ENCODE measurements at places on chromosomes 11 and 22.

DNA sequence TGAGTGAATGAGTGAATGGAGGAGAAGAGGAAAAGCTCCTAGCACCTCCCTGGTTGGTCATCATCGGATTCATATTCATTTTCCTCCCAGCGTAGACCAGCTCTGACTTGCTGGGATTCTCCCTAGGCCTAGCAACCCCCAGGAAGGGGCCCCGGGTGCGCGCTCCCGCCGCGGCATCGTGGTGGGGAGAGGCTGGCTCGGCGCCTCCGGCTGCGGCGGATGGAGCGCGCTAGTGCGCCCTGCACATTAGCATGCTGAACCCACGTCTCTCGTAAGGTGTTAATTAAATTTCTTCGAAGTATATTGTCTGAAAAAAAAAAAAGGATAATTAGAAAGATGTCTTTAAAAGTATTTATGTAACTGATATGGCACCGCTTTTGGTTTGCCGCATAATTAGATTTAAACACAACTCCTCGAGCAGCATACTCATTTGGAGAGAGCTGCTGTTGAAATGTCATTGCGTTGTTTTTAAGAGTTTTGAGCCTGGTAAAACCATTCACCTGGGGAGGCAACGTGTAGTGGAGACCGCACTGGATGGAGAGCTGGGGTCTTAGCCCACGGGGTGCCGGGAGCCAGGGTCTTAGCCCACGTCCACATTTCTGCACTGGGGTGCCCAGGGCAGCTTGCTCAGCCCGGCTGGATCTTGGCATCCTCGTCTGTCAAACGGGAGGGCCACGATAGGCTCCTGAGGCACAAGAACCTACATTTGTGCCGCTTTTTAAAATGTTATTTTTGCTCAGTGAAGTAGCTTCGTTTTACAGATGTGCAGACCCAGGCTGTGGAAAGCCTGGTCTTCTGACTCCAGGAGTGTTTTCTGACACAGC lies 21.8 kb downstream of the MPPED1 start:
- DNase-seq = no peak

GRCh38 chr11:10942620-10943019 lies 84.8 kb upstream of the ZBED5 start:
- no peak for DNase-seq

DNA sequence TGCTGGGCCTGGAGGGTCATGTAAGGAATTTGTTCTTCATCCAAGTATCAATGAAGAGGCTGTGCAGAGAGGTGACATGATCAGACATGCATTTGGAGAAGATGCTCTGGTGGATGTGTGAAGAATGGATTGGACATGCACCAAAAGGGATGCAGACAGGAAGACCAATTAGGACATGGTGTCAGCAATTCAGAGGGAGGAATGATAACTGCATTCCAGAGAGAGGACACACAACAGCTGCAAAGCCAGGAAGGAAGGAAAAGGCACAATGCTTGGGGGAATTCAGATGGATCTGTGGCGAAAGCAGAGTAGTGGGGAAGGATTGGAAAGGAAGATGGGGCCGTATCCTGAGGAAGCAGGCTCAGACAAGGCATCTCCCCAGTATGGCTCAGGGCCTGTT lies 5.2 kb upstream of the ARRB1 start:
- no peak for DNase-seq

DNA sequence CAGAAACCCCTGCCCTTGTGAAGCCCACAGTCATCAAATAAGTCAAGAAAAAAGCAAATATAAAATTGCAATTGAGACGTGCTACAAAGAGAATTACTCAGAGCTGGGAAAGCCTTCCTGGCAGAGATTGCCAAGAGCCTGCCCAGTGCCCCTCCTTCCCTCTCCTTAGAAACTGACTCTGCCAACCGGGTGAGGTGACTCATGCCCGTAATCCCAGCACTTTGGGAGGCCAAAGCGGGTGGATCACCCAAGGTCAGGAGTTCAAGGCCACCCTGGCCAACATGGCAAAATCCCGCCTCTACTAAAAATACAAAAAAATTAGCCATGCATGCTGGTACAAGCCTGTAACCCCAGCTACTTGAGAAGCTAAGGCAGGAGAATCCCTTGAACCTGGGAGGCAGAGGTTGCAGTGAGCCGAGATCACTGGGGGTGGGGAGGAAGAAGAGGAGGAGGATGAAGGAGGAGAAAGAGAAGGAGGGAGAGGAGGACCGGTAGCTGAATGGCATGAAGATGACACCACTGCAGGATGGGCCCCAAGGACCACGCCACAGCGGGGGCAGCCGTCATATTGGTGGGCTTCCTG lies 76.1 kb upstream of the RTL6 start:
- DNase-seq = no peak

GRCh38 chr11:116330439-116331185 lies 442.2 kb downstream of the BUD13 start:
- DNase-seq = no peak

- peak; percentile 72 for DNase-seq
Observed at GRCh38 chr11:72584293-72584938, 89.8 kb downstream of the PDE2A start.

GRCh38 chr11:66581261-66581660 lies 11.6 kb downstream of the CCDC87 start:
- no peak for DNase-seq

GRCh38 chr11:87252869-87253268 lies 215.1 kb downstream of the TMEM135 start:
- no peak for DNase-seq

- peak; percentile 45 for DNase-seq
Observed at GRCh38 chr11:111514216-111515031, at the start of gene HOATZ. Gene HOATZ (plus strand): TSS chr11:111514778. CDS start chr11:111514785, 7 bp downstream.

GRCh38 chr11:2595204-2595603 lies 104.6 kb downstream of the KCNQ1OT1 start:
- DNase-seq = no peak

GRCh38 chr11:133265530-133266035 lies 266.7 kb downstream of the OPCML start:
- DNase-seq = no peak

GRCh38 chr11:27207025-27207650 lies 155.9 kb downstream of the CCDC34 start:
- DNase-seq = no peak

GRCh38 chr11:18700375-18700774 lies 1.8 kb downstream of the TMEM86A start:
- no peak for DNase-seq

DNA sequence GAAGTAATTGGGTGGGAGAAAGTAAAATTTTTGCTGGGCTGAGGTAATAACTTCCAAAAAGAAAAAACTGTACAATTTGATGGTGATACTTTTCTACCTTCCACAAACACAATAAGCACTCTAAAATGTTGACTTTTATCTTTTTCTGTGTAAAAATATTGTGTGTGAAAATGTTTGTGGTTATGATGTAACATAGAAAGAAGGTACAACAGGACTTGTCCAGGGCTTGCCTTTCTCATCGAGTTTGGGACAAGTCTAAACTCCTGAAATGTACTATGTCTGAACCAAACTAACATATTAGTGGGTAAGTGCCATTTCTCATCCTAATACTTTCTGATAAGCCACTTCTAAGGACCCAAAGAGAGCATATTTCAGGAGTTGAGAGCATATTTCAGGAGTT lies 174.2 kb upstream of the PDGFD start:
- DNase-seq = no peak

DNA sequence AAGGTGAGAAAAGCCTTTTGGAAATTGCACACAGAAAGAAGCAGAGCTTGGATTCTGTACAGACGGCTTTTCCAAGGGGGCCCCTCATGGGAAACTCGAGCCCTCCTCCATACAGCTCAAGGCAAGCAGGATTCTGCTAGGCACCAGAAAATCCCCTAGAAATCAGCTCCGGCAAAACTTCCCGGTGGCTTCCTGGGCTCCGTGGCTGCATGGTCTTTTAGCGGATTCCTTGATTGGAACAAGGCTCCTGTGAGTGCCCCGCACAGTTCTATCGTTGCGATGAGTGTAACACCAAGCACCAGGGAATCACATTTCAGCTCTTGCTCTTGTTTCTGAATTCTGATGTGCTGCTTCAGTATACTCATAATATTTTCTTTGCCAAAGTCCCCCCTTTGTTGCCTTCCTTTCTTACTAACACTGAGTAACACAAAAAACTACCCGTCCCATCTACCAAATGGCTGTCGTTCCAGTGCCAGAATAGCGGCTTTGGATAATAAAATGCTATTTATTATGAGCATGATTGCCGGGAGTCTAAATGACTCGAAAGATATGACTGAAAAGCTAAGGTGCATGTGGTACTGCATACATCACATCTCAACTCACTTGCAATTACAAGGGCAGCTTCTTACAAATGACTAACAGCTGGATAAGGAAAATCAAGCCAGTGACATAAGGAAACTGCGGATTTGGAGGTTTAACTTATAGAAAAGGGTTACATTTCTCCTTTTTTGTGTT lies 494.1 kb downstream of the DLG2 start:
- DNase-seq = no peak
